ENCODE measurements at places on chromosomes 7 and 10. TPM values are rescaled to one million over a fixed set of nuclear protein-coding genes. Genes with fewer than 3 reads are reported as not detected.

Gene PGAM2
- total RNA-seq, result not detected

Gene SCART1
- 3.3 TPM for total RNA-seq

Gene GBX1
- total RNA-seq, result not detected

Gene DGKB
- total RNA-seq, result 0.35 TPM

Gene LEP
- 784 TPM for total RNA-seq

Gene CYP26A1
- not detected for total RNA-seq

Gene TMEM236
- 3.0 TPM for total RNA-seq

Gene ADAM22
- 2.3 TPM for total RNA-seq

Gene FAM25C
- total RNA-seq, result not detected

Gene PLEKHS1
- 0.13 TPM for total RNA-seq

Gene CFAP43
- total RNA-seq, result 0.06 TPM

Gene TRPV6
- total RNA-seq, result not detected

Gene HOXA6
- total RNA-seq, result 3.1 TPM

Gene ITIH5
- 439 TPM for total RNA-seq

- DNase-seq, result no peak
Measured at GRCh38 chr10:79319115-79319771, 28.0 kb upstream of the PPIF start.

DNA sequence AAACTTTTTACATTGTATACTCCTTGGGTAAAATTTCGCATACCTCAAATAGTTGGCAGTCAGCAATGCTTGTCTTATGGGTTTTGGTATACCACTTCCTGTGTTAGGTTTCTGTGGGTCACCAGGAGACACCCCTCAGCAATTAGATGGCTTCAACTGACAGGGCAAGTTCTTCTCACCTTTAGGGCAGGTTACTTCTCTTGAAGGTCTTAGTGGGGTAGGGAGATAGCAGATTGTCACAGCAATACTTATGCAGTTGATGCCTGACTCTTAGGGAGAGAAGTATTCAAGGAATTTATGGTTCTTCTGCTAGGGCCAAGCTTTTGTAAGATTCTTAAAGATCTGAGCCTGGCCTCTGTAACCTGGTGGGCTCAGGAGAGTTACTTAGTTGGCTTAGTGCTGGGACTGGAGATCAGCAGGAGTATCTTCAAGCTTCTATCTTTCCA, 42.9 kb downstream of the MKLN1 start:
- no peak for DNase-seq

DNA sequence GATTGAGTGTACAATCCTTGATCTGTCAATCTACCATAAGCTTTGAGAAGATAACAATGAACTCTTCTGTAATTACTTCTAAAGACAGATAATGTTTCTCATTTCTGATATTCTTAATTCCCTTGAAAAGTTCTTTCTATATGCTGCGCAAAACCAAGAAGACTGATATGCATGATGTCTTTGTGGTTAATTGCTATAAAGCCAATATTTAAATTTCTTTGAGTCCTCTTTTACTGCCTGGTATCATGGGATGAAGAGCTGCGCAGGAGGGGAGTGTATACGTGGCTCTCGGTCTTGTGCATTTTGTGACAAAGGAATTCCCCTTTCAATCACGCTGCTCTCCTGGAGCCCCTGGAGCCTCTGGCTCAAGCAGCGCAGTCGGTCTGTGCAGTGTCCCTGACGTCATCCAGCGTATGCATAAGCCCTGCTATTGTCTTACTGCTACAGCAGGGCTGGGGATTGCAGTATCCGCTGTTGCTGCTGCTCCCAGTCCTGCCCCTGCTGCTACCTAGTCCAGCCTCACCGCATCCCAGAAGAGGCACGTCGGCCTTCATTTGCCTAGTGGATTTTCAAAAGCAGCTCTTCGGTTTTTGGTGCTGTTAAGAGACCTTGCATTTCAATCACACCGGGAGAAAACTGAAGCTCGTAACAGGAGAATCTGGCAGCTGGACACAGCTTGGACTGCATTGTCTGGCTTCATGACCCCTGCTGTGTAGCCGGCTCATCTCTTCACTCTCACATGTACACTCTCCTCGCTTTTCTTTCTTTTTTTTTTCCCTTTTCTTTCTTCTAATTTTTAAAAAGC, 66.7 kb downstream of the ST7 start:
- no peak for DNase-seq

- no peak for DNase-seq
Measured at GRCh38 chr10:48240196-48240595, 34.3 kb downstream of the FRMPD2 start.

GRCh38 chr7:100003711-100004661, 11.4 kb upstream of the ZKSCAN1 start:
- DNase-seq, result no peak

GRCh38 chr7:35248576-35249536, 5.0 kb downstream of the TBX20 start:
- no peak for DNase-seq

GRCh38 chr7:18768256-18768655, 272.7 kb downstream of the HDAC9 start:
- DNase-seq, result no peak

DNA sequence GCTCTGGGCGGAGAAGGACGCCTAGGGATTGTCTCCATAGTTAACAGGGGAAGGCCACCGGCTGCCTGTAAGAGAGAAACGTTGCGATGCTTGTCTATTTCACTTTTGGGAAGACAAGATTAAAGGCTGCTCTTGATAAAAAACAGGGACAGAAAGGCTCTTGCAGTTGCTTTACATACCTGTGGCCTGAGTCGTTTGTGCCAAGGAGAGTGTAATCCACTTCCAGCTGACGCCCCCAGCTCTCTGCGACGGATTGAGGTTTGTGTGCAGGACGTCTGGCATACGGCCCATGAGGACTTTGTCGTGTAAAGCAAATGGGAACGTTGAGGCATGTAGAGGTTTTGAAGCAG, 1.1 kb downstream of the MAP3K8 start:
- no peak for DNase-seq

DNA sequence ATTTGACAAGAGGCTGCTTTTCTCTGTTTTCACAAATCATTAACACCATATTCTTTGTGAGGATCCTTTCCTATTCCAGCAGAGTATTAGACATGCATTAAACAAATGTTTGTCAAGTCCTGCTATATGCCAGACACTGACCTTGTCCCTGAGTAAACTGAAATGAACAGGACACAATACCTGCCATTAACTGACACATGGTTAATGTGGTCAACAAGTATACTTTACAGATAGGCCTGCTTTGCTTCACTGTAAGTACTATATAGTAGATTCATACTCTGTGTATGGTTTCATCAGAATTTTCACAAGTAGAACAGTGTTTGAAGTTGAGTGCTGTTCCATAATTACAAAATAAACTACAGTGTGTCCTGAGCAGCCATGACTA, 5.9 kb downstream of the TNKS2 start:
- no peak for DNase-seq

DNA sequence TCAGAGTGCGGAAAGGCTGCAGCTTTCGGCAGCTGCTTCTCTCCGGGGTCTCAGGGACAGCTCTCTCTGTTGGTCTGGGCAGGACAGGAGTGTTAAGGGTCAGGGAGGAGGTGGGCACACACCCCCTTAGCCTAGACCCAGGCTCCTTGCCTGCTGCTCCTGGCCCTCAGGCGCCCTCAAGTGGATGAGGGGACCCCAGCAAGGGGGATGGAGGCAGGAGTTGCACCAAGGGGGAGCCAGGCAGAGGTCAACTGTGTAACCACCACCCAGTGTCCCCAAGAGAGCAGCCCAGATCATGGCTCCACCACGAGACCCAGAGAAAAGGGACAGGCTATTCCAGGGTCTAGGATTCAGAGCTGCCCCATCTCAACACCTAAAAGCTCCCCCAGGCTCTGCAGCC, 26.9 kb downstream of the SPOCK2 start:
- DNase-seq, result no peak

- DNase-seq, result no peak
Measured at GRCh38 chr10:44366941-44367630, 17.8 kb downstream of the CXCL12 start.

DNA sequence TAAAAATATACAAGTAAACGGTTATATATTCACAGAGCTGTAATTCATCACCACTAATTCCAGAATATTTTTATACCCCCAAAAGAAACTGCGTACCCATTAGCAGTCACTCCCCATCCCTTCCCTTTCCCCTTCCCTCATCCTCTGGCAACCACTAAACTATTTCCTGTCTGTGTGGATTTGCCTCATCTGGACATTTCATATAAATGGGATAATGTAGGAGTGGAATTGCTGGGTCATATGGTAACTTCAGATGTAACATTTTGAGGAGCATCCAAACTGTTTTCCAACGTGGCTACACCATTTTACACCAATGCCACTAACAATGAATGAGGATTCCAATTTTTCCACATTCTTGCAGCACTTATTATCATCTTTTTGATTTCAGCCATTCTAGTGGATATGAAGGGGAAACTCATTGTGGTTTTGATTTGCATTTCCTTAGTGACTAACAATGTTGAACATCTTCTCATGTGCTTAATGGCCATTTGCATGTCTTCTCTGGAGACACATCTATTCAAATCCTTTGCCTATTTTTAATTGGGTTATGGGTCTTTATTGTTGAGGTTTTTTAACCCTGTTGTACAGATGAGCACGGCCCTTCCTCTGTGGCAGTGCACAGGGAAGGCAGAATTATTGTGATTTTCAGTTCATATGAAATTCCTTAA, 79.2 kb downstream of the RBM20 start:
- DNase-seq, result no peak

DNA sequence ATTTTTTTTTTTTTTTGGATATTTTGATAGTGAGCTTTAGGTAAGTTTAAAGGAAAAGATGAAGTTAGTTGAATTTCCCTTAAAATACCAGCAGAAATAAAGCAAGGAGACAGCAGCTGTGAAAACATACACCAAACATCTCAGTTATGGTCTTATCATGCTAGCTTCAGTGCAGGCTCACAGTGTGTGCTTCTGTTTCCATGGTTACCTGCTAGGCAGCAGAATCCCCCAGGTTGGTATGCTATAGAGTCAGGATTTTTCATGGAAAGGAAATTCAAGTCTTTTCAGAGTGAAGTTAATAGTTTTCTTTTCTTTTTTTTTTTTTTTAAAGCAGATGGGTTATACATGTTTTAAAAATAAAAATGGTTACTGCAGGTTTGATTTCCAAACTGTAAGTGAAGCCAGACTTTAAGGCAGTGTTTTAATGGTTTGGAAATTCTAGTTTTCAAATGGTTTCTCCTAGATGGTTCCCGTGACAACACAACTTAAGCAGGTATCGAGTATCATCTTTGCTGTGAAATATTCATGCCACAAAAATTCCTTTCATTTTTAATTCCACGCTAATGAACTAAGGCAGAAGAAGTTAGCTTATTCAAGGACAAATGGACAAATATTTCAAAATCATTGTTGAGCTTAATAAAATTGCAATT, 230.9 kb downstream of the BICC1 start:
- DNase-seq, result no peak

DNA sequence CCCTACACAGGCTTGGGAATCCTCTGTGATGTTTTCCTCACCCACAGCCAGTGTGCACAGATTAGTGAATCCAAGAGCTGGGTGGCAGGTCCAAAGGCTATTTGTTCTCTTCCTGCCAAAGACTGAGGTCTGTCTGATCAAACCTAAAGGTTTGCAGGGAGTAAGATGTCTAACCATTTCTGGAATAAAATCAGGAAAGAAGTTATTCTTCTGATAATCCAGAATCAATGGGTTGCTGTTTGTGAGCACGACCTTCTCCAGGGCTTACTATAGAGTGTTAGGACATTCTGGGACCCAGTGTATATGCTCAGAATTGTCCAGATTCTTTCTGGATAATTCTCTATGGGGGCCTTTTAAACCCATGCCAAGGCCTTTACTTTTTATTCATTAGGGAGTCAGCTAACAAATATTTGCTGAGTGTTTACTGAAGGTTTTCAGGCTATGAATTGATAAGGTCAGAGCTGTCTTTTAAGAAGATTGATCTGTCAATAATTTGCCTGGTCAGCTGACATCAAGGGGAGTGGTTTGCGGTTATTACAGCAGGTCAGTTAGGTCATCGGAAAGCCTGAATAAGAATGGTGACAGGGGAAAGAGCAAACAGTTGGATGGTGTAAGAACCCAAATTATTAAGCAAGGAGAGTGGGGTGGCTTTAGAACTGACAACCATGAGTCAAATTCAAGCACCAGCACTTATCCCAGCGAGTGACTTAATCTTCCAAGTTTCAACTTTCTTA, 7.5 kb upstream of the TECTB start:
- no peak for DNase-seq

- no peak for DNase-seq
Measured at GRCh38 chr10:72759584-72759983, 67.6 kb downstream of the MCU start.

DNA sequence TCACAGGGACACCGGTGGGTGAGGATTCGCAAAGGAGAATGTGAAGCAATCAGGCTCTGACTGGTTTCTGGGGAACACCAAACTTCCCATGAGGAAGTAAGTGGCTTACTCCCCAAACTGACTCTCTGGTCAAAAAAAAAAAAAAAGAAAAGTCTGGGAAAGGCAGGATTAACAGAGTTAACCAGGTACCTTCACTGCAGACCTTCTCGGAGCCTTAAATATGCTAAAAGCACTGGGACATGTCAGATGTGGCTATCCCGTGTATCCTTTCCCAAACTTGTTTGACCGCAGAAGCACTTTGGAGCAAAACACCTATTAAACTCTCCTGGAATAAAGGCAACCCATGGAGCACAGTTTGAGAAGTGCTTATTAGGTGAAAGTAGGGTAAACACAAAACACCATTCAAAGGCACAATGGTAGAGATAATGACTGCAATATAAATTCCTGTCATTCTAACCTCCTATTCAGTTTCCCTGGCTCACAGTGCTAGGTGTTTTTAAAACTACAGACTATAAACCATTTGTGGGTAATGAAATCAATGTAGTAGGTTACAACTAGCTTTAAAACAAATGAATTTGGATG, 44.1 kb upstream of the MXI1 start:
- DNase-seq, result no peak

GRCh38 chr7:67470256-67470751, 473.7 kb downstream of the TYW1 start:
- DNase-seq, result no peak

- DNase-seq, result no peak
Measured at GRCh38 chr7:47516985-47517600, 64.8 kb downstream of the TNS3 start.

- no peak for DNase-seq
Measured at GRCh38 chr7:92072708-92073107, 61.6 kb downstream of the CYP51A1 start.

DNA sequence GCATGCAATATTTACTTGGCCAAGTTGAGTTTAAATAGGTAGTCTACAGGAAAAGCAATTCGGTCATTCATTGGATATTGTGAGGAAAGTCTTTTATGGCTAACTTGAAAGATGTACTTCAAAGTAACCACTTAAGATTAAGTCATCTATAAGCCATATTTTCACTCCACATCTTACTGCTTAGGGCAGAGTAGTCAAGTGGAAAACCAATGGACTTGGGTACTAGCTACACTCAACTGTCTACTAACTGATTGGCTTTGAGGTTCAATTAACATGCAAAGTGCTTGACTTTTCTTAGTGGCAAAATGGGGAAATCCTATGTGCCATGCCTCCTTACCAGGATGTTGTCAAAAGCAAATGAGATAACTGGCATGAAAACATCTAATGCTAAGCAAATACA, 51.0 kb downstream of the CAV1 start:
- DNase-seq, result no peak

DNA sequence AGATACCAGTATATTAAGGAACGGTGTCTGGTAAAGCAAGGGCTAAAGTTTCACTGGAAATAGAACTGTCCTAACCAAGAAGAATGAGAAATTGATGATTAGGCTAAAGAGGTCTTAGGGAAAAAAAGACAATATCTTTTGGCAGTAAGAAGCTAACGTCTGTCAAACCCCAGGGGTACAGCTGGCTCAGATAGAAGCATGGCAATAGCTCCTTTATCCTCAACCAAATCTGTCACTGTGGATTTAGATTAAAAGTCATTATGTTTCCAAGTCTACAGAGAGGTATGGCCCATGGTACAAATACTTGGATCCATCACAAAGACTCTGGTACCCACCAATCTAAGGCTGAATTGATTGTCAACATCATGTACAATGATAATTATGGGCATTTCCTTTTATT, 8.6 kb upstream of the SLC16A9 start:
- DNase-seq, result no peak
